ENCODE measurements at places on chromosomes 3 and 15. TPM values are rescaled to one million over a fixed set of nuclear protein-coding genes. Genes with fewer than 3 reads are reported as not detected.
A peak's percentile ranks its signal among the peaks of the same experiment; 100 is the strongest.

GRCh38 chr15:68206711-68207151 lies 1.6 kb upstream of the CALML4 start:
- DNase-seq: no peak

- no peak for DNase-seq
Measured at GRCh38 chr3:38567498-38567897, 71.4 kb downstream of the EXOG start.

DNA sequence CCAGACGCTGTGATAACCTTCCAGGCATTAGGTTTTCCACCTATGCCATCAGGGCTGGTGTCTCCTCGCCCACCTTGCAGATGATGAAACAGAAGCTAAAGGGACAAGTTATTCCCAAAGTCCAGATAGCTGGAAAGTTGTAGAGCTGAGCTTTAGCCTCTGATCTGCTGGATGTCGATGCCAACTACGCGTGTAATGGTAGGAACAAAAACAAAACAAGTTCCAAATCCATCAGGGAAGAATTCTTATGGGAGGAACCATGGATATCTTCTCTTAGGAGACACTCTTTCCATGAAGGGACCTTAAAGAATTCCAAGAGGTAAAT lies 28.1 kb upstream of the RHO start:
- no peak for DNase-seq

- no peak for DNase-seq
Measured at GRCh38 chr3:23800731-23801130, 5.0 kb upstream of the UBE2E1 start.

GRCh38 chr15:38062696-38063095 lies 128.3 kb downstream of the TMCO5A start:
- no peak for DNase-seq

DNA sequence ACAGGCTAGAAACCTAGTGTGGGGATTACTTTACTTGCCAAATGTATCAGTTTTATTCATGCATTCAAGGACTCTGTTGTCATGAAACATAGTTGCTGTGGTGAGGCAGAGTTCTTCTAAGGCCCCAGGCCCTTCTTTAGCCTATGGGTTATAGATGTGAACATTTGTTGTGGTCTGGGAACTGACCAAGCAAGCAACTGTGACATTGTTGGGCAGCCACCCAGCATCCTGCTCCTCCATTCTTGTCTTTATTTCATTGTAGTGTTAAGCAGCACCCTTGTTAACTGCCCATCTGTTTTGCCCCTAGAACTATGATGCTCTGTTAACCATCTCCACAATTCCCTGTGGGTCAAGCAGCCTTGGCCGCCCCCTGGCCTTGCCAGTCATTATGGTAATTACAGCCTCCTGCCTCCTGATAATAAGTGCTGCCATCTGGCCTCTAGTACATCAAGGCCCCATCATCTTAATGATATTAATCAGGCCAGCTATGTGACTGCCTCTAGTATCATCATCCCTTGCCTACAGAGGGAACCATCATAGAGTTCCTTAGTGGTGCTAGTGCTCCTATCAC lies 12.2 kb upstream of the IFT57 start:
- DNase-seq: no peak

DNA sequence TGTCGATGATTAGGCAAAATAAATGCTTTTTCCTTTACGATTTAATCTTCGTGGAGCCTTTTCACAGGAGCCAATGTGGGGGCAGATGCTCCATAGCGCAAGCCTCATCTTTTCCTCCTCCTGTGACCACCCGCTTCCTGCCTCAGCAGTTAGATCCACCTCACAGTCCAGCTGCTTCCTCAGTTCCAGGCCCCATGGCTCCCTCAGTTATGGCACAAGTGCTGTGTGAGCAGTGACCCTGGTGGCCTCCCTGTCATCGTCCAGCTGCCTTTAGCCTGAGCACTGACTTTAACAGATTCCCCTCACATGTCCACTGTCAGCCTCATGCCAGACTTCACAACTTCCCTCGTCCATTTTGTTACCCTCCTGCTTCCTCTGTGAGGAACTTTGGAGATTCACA lies 424.6 kb upstream of the GBE1 start:
- no peak for DNase-seq

DNA sequence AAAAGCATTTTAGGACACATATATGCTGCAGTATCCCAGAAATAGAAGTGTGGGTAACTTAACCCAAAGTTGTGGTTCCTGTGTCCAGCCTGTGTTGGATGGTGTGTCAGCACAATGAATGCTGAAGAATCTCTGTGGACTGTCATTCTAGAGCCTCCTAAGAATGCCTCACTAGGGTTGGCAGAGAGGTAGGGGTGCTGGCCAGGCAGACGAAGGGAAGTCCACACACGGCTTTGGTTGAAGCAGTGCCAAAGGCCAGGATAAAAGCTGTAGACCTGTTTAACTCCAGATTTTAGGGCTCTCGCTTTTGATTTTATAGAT lies 43.7 kb upstream of the TIPARP start:
- peak; percentile 35 for DNase-seq

- peak; percentile 13 for DNase-seq
Measured at GRCh38 chr3:47283591-47284364, 1.0 kb downstream of the KLHL18 start.

GRCh38 chr3:109089265-109089664 lies 28.7 kb downstream of the MORC1 start:
- DNase-seq: no peak

The DPH6 gene
- total RNA-seq: 24.8 TPM

The POLQ gene
- total RNA-seq: 13.2 TPM

The OXSM gene
- 10.6 TPM for total RNA-seq

The GHSR gene
- not detected for total RNA-seq

The SPPL2A gene
- total RNA-seq: 171 TPM

Data from Daoy (cell line).